ENCODE measurements at places on chromosomes 3 and 15. TPM values are rescaled to one million over a fixed set of nuclear protein-coding genes. Genes with fewer than 3 reads are reported as not detected.

DNA sequence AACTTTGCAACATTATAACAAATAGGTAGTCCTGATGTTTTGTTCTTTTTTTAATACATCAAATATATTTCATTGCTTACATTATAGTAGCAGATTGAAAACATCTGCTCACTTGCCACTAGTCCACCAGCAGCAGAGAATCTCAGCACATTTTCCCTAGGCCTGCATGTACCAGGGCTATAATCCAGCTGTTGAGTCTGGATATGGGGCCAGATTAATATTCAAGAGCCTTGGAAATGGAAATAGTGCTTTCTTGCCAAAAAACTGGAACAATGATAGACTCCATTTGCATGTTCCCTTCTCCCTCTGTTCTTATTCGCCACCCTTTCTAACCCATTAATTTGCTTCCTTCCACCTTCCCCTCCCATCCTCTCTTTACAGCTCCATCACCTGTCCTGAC lies 288.0 kb downstream of the EPHA3 start:
- DNase-seq: no peak

DNA sequence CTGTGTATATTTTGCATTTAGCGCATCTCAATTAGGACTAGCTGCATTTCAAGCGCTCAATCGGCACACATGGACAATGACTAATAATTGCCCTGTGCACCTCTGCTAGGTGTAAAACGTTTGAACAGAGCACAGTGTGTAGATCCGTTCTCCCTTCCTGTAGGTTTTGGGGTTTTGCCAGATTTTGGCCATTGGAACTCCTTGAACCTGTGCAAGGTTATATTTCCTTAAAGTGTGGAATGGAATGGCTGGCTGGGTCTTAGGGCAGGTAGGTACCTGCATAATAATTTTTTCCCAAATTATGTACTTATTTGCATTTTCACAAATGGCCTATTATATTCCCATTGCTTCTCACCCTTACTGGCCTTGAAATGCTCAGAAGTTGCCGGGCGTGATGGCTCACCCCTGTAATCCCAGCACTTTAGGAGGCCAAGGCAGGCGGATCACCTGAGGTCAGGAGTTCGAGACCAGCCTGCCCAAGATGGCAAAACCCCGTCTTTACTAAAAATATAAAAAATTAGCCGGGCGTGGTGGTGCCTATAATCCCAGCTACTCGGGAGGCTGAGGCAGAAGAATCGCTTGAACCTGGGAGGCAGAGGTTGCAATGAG lies 777 bp downstream of the RNU5B-1 start:
- DNase-seq: no peak

DNA sequence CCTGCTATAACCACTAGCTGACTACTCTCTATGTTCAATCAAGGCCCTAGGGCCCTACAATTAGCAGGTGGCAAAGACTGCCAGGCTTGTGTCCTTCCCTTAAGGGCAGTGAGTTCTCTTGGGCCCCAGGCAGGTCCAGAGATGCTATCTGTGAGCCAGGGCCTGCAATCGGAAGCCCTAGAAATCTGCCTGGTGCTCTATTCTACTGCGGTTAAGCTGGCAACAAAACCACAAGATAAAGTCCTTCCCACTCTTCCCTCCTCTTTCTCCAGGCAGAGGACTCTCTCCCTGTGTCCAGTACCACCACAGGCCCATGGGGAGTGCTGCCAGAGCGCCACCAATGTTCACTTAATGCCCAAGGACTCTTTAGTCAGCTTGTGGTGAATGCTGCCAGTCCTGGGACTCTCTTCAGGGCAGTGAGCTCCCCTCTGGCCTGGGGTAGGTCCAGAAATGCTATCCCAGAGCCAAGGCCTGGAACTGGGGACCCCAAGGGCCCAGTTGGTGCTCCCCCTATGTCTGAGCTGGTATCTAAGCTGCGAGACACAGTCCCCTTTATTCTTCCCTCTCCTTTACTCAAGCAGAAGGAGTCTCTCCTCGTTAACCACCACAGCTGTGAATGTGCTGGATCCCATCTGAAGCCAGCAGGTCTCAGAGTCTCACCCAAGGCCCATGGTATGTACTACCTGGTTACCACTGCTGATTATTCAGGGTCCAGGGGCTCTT lies 34.7 kb downstream of the XXYLT1 start:
- no peak for DNase-seq

- no peak for DNase-seq
These were observed 125.3 kb downstream of the TLE3 start for GRCh38 chr15:69972436-69972835.

GRCh38 chr3:99023590-99024192 lies 122.2 kb upstream of the DCBLD2 start:
- peak; percentile 66 for DNase-seq

GRCh38 chr3:16319307-16319706 lies 54.3 kb downstream of the OXNAD1 start:
- no peak for DNase-seq

DNA sequence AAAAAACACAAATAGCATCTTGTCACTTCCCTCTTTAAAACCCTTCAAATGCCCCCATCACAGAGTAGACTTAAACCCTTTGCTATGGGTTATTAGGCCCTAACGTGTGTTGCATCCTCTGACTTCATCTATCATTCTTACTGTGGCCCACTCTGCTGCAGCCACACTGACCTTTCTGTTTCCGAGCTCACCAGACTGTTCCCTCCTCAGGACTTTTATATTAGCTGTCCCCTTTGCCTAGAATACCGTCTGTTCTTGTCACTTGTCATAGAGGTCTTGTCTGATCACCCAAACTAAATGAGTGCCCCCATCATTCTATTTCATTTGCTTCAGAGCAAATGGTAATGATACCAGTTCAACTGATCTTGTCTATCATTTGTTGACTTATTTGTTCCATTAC lies 877 bp upstream of the FEM1B start:
- no peak for DNase-seq

GRCh38 chr3:42042747-42043098 lies 48.4 kb upstream of the TRAK1 start:
- DNase-seq: no peak

DNA sequence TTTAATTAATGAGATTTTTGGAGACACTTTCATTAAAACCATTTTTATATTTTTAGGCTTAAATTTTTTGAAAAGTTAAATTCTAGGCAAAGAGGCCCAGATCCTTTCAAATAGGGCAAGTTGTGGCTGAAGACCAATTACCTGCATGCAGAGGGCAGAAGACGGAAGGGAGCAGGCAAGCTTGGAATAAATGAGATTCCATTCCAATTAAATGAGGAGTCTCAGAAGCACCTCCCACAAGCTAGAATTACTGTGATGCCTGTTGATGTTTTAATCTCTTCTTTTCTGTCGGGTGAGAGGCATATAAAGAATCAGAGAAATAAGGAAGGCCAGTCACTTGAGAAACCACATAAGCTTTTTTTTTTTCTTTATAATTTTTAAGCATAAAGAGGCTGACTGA lies 46.8 kb downstream of the KBTBD8 start:
- no peak for DNase-seq

- no peak for DNase-seq
These were observed 20.5 kb downstream of the IFT122 start for GRCh38 chr3:129460572-129460971.

DNA sequence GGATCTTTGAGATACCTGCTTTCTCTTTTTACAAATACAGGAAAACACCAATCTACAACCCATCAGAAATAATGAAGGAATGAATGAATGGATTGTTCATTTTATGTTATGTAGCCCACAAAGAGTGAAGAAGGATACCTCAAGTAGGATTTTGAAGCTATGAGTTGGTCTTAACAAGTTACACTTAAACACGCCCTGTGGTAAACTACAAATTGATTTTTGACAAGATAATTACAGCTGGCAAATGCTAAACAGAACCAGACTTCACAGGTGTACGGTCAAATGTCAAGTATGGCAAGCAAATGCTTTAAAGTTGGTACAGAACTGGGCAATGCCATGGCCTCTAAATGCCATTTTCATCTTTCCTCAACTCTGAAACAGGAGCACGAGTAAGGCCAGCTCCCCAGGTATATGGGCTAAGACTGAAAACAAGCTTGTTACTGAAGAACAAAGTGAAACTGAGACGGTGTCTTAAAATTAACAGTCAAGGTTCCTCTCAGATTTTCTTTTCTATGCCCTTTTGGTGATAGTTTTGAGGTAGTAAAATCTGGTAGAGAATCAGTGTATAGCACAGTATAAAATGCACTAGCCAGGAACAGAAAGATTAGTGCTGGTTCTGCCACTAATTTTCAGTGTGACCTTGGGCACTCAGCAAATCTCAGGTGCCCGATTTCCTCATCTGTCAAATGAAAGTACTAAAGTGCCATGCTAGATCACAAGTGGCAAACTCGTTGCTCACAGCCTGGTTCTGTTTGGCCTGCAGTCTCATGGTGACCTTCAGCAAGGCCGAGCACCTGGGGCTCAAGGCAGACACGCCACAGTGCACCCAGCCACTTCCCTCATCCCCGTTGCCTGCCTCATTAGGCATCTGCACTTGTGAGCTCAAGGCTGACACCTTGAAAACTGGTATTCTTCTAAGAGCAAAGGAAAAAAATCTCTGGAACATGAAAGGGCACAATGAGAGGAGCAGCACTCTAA lies 9.5 kb downstream of the RUVBL1 start:
- no peak for DNase-seq

DNA sequence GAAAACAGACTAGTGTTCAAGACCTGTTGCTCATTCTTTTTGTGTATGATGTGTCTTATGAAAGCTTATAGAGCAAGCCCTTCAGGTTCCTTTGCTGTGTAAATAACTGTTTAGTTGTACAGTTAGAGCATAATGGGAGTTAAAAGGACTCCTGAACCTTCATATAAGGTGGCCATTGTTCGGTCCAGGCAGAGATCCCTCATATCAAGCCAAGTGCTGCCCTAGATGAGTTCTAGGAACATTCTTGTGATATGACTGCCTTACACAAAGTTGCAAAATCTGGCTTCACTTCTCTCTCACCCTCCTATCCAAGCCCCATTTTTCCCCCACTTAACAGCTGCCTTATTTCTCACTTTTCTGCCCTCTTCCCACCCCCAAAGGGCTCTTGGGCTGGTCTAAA lies 26.9 kb downstream of the GYG1 start:
- DNase-seq: no peak

DNA sequence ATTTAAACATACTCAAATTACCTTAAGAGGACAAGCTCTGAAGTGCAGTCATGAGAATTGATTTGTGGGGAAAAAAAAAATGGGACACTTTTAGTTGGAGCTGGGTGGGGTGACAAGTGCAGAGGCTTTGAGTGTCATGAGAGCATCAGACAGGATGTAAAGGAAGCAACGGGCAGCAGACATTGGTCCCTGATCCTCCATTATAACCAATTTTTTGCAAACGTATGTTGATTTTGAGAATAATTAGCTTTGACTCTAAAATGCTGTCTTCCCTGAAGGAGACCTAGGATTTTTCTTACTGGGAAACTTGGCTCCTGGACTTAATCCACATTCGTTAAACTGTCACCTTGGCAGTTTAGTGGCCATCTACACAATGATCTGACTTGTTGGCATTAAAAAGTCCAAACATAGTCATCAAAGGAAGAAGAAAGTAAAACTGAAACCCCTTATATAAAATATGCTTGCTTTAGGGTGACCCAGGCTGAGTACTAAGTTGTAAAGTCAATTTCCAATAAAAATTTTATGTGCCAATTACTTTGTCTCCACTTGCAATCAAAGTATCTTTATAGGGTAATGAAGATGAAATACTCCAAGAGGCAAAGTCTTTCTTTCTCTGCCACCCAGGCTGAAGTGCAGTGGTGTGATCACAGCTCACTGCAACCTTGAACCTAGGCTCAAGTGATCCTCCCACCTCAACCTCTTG lies 45.6 kb downstream of the BCL2L10 start:
- DNase-seq: no peak

GRCh38 chr3:32448686-32449474 lies 53.8 kb downstream of the CMTM6 start:
- no peak for DNase-seq

GRCh38 chr3:12308517-12308916 lies 19.6 kb downstream of the PPARG start:
- peak; percentile 49 for DNase-seq

DNA sequence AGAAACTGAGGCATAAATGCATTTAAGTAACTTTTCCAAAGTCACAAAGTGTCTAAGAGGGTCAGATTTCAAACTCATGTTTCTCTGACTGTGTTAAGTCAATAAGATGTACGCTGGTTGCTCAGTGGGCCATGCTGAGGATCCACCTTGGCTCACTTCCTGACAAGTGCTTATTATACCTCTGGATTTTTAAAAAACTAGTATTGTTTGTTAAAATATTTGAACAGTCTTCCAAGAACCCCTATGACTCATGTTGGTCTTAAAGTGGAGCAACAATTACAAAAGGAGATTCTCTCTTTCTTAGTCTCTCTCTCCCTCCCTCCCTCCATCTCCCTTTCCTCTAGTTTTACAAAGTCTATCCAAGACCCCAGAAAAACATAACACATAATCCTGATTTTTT lies 1050.2 kb downstream of the AGBL1 start:
- no peak for DNase-seq

DNA sequence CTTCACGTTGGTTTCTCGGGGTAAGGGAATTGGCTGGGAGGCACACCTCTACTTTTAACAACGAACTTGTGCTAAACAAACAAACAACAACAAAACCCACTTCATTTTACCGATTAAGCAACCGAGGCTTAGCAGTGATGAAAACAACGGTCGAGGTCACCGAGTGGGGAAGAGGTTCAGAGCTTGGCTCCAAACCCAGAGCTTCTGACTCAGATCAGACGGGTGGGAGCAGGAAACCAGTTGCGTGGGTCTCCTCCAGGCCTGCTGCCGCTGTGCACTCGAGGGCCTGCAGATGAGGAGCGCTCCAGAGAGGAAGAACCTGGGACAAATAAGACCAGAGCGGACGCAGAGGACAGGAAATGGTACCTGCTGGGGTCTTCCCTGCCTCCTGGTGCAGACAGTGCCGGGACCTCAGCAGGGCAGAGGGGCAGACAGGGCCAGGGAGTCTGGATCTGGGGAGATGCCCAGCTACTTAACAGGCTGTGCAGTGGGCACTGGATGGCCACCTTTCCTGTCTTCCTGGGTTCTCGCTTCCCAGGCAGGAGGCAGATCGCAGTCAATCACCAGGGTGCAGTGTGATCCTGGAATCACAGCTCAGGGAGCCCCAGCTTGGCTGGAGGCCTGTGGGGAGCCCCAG lies 99.0 kb upstream of the MEF2A start:
- DNase-seq: peak; percentile 26

GRCh38 chr3:134859341-134859740 lies 64.3 kb downstream of the EPHB1 start:
- DNase-seq: no peak

- no peak for DNase-seq
These were observed 15.0 kb upstream of the LTF start for GRCh38 chr3:46479696-46480095.

DNA sequence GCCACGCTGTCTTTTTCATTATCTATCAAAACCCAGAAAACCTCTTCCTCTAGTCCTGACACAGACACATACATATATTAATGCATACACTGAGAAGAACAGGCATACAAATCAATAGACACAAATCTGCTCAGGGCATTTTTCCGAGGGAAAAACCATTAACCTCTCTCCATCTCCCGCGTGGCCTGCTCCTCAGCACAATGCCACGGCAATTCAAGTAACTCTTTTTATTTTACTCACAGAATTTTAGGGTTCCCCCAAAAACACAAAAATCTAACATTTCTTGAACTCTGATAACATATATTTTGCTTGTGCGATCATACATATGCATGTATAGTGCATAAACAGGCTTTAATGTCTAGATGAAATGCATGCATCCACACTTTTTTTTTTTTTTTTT lies 110.8 kb upstream of the NSMCE3 start:
- DNase-seq: no peak

Gene GRAMD2A
- total RNA-seq: 0.29 TPM

Gene GOLGA8K
- total RNA-seq: 3.8 TPM

Gene ATP2B2
- not detected for total RNA-seq

Gene CACNA2D2
- not detected for total RNA-seq

Gene OR5K3
- not detected for total RNA-seq

Gene PHLDB2
- total RNA-seq: 72.0 TPM

Gene CRYGS
- 3.8 TPM for total RNA-seq

Data from endothelial cell of umbilical vein (primary cell).